ENCODE measurements at places on chromosomes 12 and 14.

DNA sequence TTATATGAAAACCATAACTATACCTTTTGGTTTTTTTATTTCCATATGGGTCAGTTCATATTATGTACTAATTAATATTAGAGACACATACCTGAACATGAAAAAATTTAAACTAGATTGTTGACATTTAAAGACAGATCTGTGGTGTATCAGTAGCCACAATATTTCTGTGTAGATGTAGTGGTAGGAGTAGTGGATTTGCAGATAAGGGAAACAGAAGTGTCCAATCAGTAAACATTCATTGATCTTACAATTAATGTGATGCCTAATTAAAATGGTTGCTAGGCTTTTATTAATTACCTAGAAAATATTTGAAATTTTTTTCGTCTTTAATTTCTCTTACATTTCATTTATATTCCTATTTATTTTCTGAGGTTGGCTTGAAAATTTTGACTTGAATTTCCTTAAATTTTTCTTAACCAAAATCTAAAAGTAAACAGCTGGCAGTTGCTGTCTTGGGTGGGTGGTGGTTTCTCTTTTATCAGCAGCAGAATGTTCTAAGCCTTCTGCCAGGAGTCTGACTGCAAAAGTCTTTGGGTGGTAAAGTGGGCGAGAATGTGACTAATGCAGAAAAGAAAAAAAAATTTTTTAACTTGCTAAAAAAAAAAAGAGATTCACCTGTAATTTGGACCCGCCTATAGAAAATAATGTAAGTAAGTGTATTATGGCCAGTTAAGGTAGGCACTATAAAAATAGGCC lies 2.4 kb downstream of the FGFR1OP2 start:
- no peak for DNase-seq

DNA sequence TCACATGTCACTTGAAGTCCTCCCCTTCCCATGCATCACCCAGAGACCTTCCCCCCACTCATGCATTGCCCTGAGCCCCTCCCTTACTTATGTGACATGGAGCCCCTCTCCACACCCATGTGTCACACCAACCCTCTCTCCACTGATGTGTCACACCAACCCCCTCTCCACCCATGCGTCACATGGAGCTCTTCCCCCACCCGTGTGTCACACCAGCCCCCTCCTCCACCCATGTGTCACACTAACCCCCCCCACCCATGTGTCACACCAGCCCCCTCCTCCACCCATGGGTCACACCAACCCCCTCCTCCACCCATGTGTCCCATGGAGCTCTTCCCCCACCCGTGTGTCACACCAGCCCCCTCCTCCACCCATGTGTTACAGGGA lies 30.4 kb downstream of the RTL1 start:
- no peak for DNase-seq

DNA sequence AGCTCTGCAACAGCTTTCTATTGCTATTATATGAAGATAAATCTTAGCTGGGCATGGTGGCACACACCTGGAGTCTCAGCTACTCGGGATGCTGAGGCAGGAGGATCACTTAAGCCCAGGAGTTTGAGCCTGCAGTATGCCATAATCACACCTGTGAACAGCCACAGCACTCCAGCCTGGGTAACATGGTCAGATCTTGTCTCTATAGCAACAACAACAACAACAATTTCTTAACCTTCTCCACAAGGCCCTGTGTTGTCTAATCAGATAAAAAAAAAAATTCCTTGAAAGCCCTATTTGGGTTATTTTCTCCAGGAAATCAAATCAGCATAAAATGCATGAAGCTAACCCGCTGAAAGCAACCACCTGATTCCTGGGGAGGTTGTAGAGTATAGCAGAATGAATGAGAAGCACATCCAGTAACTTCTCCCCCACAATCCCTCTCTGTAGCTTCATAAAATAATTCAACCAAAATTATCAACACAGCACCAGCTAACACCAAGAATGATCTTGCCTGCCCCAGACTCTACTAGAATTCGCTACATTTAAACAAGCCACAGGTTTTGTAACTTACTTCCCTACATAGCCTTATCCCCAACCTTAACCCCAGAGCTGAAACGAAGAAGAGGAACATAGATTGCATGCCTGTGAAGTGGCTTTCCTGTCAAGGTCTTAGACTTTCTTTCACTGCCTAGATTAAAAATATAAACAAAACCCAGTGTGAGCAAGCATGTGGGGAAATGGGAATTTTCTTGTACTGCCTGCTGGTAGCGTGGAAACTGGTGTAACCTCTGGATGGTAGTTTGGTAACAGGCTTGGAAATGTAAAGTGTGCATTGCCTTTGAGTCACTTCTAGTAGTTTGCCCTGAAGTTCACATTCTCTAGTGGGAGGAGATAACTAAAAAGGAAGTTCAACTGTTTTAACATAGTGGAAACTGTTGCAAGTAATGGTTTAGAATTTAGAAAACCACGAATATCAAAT lies 6.0 kb upstream of the STK38L start:
- DNase-seq, result no peak

- DNase-seq, result no peak
These were observed 66.4 kb upstream of the KRR1 start for GRCh38 chr12:75577812-75578211.

DNA sequence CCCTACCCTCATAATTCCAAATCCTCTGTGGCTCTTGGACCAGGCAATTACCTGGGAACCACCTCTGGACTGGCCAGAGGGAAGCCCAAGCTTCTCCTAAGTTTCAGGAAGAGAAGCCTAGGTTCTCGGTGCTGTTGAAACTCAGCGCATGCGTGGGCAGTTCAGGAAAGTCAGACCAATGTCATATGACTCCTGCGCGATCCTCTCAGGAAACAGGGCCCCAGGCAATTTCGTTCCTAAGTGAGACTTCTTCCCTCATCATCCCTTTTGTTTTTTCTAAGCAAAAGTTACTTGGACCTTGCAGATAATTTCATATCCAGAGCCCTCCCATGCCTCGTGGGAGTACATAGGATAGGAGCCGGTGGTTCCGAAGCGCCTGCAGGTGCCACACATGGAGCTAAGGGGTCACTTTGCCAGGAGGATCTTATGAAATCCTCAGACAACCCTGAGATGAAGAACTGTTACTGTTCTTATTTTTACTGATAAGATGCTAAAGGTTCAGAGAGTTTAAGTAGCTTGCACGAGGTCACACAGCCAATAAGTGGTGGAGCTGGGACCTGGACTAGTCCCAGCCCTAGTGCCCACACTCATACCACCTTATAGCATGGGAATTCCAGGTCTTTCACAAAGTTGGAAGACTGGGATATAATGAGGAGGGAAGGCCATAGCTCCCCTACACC lies 168.2 kb downstream of the ZFP36L1 start:
- no peak for DNase-seq
